ENCODE measurements at places on chromosomes 1 and 21. TPM values are rescaled to one million over a fixed set of nuclear protein-coding genes. Genes with fewer than 3 reads are reported as not detected.
A peak's percentile ranks its signal among the peaks of the same experiment; 100 is the strongest.

The UTS2 gene
- 0.14 TPM for total RNA-seq

The ILDR2 gene
- total RNA-seq, result 14.6 TPM

The PRAMEF8 gene
- total RNA-seq, result not detected

The CTH gene
- total RNA-seq, result 12.8 TPM

The GUCA2A gene
- total RNA-seq, result not detected

The HRNR gene
- total RNA-seq, result not detected

The CTSS gene
- 88.4 TPM for total RNA-seq

The NBPF6 gene
- not detected for total RNA-seq

The NID1 gene
- 0.70 TPM for total RNA-seq

DNA sequence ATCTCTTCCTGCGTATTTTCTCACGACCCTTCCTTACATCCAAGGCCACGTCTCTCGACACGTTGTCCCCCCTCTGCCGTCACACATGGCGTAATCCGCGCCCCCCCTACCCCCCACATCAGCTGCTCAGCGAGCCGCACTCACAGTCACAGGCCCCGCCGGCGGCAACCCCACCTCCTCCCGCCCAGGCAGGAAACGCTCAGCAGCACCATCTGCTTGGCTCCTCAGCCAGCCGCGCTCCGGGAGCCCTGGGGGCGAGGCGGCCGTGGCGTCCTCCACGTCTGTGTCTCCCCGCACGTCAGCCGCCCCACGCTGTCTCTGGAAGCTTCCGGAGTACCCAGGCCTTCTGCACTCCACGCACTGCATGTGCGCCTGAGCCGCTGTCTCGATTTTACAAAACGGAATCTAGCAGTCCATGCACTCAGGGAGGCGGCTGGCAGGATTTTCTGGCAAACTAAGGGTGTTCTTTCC, 64.6 kb downstream of the SIK1 start:
- peak; percentile 76 for DNase-seq

GRCh38 chr1:86516335-86516734, 30.5 kb upstream of the CLCA4 start:
- no peak for DNase-seq

- DNase-seq, result no peak
Measured at GRCh38 chr1:209613400-209614150, 30.1 kb downstream of the CAMK1G start.

- DNase-seq, result no peak
Measured at GRCh38 chr21:39579734-39580332, 32.9 kb upstream of the B3GALT5 start.

DNA sequence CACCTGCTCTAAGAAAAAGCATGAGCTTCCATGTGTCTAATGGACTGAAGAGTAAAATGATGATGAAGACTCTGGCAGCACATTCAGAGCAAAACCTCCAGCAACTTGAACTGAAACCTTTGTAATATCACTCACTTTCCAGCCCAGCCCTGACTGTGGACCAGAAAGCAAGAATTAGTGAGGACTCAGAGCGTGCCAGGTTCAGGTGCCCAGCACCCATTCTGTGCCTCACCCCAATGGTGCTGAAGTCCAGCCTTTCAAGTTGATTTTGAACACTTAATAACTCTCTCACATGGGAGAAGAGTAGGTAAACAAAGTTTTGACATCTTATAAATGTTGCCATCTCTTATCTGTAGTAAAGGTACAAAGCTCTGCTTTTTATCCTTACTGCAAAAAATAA, 350.0 kb downstream of the KCNH1 start:
- no peak for DNase-seq

DNA sequence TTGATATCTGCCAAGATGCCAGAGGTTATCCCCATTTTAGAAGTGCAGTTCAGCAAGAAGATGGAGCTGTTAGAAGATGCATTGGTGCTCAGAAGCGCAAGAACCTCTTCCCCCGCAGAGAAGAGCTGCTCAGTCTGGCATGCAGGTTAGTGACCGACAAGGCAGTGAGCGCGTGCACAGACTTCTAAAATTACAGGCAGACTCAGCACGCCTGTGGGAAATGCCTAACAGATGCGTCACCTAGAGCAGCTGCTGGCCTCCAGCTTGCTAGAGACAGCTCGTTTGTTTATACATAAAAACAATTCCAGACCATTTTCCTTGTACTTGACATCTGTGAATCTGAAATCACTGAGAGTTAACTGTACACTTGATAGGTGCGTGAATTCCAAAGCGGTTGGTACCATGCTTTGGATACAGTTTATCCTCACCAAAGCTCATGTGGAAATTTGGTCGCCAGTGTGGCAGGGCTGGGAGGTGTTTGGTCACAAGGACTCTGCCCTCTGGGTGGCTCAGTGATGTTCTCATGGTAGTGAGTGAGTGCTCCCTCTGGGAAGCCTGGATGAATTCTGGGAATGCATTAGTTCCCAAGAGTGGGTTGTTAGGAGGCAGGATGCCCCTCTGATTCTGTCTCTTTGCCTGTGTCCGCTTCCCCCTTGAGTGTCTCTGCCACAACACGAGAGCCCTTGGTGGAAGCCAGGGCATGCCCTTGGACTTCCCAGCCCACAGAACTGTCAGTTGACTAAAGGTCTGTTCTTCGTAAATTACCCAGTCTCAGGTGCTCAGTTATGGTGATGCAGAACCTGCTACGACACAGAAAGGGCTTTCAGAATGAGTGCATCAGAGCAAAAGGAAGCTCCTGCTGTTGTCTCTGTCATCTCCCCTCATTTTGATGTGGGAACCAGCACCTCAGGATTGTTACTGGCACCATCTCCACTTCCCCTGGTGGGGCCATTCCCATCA, 24.4 kb downstream of the SNAP47 start:
- DNase-seq, result peak; percentile 35

DNA sequence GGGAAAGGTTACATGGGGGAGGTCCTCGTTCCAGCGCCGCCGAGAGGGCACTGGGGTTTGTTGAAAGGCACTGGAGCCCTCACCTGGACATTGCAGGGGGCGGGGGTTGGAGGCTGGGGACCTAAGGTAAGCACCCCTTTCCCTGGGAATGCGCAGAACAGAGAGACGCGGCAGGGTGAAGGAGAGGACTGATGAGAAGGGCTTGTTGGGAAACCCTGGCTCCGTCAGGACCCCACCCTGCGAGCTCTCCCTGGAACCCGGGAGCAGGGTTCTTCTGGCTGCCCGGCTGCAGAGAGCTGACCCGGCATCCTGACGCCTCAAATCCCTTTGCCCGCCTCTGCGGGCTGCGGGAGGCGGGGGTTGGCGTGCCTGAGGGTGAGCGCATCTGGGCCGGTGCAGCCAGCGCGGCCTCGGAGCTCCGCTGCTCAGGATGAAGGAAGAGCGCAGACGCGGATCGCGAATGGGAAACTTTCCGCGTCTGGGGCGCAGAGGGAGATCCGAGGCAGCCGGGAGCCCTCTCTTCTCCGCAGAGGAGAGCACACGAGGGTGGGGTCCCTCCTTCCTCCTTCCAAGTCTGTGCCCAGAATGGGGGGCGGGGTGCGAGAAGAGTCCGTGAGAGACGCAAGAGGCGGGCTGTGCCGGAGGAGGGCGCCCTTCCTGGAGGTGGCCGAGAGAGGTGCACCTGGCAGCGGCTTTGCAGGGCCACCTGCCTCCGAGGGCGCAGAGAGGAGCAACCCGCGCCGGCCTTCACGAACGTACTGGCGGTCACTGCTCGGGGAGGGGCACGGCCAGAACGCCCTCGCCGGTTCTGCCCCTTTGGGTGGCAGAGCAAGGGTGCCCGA, 2.4 kb downstream of the IGSF21 start:
- peak; percentile 55 for DNase-seq

GRCh38 chr1:206020393-206021007, 3.2 kb downstream of the CTSE start:
- DNase-seq, result no peak

DNA sequence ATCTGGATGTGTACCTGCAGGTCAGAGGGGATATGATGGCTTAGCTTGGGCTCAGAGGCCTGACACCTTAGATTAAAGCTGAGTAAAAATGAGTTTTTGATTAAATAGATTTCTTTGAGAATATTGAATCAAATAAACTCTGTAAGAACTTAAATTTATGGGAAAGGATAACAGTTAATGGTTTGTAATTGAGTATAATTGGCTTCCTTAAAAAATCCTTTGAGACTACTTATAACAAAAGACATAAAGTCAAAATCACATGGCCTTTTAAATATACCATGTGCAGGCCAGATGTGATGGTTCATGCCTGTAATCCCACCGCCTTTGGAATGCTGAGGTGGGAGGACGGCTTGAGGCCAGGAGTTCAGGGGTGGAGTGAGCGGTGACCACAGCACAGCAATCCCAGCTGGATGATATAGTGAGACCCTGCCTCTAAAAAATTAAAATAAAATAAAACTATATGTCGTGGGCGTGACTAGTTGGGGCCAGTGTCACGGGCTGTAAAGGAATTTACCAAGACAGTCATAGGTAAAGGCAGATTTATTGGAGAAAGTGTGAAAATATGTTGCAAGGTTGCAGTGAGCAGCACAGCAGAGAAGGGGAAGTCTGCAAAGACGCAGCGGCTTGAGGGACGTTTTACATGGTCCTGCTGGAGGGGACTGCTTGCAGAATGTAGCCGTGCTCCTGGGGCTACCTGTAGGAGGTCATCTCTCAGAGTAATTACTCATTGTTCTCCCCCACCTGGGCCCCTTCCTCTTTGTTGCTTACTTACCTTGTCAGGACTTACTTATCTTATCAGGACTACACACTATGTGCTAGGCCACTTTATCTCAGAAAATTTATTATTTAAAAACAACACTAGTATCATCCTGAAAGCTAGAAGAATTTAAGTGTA, 122.3 kb downstream of the ZMYM4 start:
- no peak for DNase-seq

GRCh38 chr1:25710583-25711347, 89.2 kb upstream of the SELENON start:
- no peak for DNase-seq

DNA sequence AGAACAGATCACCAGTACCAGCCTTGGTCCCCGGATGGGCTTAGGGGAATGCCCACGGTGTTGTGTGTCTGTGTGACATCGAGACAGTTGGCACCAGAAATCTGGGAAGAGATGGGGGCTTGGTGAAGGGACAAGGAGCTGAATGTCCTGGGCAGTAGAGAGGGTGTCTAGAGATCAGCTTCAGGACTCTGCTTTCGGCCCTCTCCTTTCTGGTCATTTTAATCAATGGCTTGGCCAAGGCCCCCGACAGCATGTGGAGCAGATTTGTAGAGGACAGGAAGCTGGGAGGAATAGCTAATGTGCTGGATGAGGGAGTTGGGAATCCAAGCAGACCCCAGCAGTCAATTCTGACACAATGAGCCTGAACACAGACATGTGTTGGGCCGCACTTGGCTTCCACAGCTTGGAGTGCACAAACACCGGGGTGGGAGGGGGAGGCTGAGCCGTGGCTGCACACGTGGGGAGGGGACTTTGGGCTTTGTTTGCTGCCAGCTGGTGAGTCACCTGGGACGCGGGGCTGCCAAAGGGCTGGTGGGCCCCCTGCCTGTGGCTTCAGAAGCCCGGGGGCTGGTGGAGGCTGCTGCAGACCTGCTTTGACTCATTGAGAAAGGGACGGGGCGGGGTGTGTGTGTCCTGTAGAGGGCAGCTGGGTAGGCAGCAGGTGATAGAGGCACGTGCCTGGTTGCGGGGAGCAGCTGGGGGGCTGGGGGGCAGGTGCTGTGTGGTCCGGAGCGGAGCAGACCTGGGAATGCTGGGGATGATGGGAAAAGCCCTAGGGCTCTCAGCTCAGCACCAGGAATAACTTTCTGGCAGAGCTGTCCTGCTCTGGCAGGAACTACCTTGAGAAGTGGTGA, 20.9 kb downstream of the SLC1A7 start:
- DNase-seq, result no peak

DNA sequence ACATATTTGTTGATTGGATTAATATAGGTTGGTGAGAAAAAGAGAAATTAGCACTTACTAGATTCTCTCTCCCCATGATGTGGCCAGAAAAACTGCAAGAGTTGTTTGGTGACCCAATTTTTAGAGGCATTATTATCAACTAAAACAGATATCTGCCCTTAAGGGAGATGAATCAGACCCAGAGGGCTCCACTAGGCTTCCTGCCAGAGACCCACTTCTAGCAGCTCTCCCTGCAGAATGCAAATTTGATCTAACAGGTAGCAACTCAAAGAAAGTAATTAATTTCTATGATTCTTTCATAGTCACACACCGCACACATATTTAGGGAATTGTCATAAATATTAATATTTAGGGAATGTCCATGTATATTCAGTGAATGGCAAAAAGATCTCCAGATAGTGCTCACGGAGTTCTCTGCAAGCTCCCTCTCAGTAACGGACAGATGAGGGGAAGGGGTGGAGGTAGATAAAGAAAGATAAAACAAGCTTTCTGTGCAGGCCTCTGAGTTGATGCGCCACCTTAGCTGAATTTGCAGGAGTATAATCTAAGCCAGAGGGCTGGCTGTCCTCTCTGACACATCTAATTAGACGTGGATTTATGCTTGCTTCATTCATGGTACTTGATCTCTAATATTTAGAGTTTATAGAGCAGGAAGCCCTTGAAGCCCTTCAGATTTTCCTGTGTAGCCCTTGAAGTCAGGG, 84.1 kb upstream of the CCDC190 start:
- no peak for DNase-seq

- DNase-seq, result no peak
Measured at GRCh38 chr1:47388891-47389238, 27.2 kb upstream of the FOXE3 start.

GRCh38 chr1:2110738-2111673, 60.8 kb downstream of the PRKCZ start:
- DNase-seq, result no peak

- no peak for DNase-seq
Measured at GRCh38 chr1:36669262-36669661, 186.5 kb upstream of the CSF3R start.

DNA sequence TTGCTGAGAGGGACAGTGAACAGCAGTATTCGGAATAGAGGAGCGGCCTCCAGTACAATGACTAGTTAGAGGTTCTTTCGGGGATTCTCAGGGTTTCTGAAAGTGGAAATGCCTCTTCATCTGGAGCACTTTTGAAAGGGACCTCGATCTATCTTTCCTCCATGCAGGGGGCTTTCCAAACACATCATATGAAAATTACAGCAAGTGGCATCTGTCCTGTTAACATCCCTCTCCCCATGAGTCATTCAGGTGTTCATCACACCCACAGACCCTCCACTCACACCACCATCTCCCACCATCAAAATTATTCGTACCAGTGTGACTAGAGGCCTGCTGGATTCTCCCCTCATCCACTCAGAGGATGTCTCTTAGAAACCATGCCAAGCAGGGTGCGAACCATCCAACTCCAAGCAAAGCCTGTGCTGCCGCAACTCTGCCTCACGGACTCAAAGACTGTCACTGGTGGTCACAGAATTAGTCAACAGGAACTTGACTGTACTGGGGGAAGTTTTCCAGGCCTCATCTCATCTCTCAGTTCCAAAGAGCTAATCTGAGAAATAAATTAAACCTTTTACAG, 211.1 kb downstream of the MRPL39 start:
- DNase-seq, result peak; percentile 90

DNA sequence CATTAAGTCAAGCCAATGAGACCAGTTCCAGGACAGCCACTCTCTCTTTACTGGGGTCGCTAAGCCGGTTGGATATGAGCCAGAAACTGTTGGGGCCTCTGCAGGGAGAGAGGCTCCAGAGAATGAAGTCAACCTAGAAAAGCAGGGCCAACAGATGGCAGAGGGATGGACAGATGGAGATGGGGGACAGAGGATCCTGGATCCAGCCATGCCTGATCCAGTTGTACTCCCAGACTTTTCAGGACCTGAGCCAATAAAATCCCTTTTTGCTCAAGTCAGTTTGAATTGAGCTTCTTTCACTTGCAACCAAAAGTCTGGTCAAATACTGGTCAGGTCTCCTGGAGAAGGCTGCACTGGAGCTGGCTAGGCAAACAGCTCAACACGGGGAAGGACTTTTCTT, 2.2 kb downstream of the DHCR24 start:
- no peak for DNase-seq

- DNase-seq, result no peak
Measured at GRCh38 chr1:22749503-22749902, 38.9 kb downstream of the EPHB2 start.

- DNase-seq, result no peak
Measured at GRCh38 chr1:186183219-186183618, 191.8 kb downstream of the TPR start.

All from activated naive CD4-positive, alpha-beta T cell treated with anti-CD3 and anti-CD28 coated beads, Interleukin-2, amount 50 U/mL, for 72 hours (primary cell).